GM10248 (cell line): ENCODE measurements at places on chromosomes 7 and 10.

GRCh38 chr7:94011714-94012353, 7.7 kb upstream of the BET1 start:
- no peak for DNase-seq

DNA sequence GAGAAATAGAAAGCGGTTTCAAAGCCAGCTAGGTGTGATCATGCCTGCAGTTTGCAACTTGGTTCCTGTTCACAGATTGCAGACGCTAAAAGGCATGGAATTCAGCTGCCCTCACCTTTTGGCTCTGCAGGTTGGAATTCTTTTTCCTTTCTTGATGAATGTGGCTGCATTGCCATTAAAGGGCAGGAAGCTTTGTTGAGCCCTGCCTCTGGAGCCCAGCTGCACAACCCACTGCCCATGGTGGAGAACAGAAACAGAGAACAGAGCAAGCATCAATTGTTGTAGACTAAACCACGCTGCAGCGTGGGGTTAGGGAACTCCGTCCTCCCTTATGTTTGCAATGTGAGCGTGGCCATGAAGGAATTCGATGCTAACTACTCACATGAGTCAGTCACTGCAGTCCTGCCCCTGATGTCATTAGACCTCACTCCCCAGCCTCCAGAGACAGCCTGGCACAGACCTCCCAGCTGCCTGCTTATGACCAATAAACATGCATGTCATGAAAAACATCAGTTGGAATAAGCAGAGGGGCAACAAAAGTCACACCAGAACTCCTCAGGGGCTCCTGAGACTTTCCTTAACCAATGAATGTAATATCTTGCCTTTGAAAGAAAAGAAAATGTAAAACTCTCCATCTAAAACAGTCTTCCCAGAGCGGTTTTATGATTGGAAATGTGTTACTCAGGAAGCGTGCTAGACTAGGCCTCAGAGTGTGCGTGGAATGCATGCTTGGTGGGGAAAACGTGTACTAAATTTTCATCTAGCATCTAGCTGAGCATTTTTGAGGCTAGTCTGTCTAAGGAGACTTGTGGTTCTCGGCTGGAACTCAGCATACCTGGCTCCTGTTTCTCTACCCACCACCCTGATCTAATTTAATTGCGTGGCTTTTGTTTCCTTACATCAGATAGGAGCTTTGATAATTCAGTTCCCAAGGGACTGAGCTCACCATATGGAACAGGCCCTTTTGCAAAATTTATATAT, 232.2 kb downstream of the KIAA1217 start:
- DNase-seq: no peak

DNA sequence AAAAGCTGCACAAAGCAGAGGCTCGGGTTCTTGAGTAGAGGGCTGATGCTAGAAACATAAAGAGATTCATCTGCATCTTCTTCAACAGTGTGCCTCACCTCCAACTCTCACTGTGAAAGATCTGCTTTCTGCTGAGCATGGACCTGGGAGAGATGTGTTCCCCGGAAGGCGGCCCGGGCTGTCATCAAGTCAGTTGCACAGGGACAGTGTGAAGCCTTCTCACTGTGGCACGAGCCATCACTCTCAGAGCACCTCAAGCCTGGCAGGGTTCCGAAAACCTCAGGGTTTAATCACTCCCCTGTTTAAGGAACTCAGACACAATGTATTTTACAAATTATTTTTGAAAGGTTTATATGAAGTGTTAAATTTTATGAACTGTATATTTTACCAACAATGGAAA, 98.7 kb downstream of the RBM20 start:
- no peak for DNase-seq

- no peak for DNase-seq
Measured at GRCh38 chr10:102801496-102801895, 35.7 kb downstream of the CYP17A1 start.

- no peak for DNase-seq
Measured at GRCh38 chr7:91570560-91570959, 306.3 kb downstream of the FZD1 start.

DNA sequence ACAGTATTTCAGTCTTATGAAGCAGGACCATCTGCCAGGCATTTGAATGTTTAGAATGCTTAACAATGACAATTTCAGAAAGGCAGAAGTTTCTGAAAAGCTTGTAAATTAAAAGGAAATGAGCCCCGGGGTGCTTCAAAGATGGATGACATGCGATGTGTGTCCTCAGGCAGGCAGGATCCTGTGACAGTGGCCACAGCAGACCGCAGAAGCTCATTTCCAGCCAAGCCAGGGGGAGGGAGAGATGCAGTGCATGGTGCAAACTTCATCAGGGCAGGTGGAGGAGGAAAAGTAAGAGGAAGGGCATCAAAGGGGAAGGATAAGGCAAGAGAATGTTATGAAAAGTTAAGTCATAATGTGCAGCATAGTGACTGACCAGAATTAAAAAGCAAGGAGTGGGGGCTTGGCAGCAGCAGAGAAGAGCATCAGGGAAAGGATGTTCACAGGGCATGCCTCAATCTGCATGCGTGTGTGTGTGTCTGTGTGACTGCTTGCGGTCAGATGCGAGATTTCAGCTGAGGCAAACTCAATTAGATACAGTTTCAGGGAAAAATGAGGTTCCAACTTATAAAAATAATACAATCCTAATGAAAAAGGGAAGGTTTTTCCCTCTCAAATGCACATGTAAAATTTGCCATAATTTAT, 173.7 kb downstream of the COBL start:
- DNase-seq: no peak

DNA sequence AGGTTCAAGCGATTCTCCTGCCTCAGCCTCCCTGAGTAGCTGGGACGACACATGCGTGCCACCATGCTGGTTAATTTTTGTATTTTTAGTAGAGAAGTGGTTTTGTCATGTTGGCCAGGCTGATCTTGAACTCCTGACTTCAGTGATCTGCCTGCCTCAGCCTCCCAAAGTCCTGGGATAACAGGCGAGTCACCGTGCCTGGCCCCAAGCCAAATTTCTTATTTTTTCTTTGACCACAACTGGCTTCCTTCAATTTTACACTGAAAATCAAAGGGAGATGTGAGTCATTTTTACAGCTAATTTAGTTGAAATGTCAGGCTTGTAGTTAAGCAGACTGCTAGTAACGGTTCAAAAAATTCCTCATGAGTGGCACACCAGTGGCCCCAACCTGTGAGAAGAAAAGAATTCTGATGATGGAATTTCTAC, 7.8 kb downstream of the RNF216 start:
- no peak for DNase-seq

DNA sequence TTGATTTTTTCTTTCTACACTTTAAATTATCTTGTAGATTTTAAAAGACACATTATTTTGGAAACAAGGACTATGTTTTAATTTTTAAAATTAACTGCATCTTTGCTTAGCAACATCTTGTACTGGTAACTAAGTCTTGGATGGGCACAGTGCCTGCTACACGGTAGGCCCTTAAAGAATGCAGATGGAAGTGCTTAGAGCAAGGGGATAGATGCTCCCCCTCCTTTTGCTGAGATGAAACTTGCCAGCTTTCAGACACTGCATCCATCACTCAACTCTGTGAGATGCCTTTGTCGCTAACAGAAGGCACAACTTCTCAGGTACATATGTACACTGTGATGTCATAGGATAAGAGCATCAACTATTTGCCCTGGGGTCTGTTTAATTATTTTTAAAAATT, 103.9 kb downstream of the LRRC18 start:
- DNase-seq: no peak

GRCh38 chr10:123502983-123503382, 163.2 kb upstream of the GPR26 start:
- DNase-seq: no peak

- no peak for DNase-seq
Measured at GRCh38 chr7:49911909-49912308, 138.5 kb downstream of the VWC2 start.

DNA sequence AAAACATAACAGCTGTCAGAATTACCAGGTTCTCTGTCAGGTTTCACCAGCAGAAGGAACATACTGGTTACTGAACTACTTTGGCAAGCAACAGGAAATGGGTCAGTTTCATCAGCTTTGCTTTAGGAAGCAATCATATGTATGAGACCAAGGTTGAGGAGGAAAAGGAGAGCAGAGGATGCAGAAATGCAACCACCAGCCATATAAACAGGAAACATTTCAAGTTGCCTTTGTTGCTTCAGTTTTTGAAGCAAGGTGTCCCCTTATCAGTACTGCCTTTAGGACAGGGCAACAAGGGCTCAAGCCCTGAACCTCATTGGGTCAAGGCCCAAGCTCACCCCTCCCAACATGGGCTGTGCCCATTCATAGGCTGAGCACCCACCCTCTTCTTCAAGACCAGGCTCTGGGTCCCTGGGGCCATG, 10.2 kb downstream of the HIPK2 start:
- DNase-seq: peak; percentile 39

GRCh38 chr10:124387078-124387874, 31.4 kb downstream of the OAT start:
- no peak for DNase-seq

DNA sequence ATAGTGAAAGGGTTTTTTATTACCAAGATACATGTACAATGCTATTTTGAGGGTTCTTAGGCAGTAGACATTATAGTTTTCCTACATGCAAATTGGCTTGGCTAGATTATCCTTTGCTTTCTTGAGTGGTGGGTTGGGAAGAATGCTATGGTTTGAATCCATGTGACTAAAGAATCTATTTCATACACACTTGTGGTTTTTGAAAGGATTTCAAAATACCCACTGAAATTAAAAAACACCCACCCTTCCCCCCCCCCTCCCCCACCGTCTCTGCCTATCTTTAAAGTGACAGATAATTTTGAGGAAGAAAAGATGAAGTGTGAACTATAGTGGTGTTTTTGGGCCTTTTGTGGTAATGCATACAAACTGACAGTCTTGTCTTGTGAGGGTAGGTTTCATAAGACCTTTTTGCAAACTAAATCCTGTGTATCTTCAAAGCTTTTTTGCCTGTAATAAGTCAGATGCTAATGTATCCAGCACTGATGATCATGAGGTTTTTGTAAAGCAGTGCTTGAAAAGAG, 90.9 kb downstream of the TPST1 start:
- DNase-seq: no peak

GRCh38 chr10:58512491-58513187, at the start of gene BICC1:
Gene BICC1 (plus strand): TSS chr10:58512872. CDS start chr10:58513144, 272 bp downstream.
- DNase-seq: peak; percentile 22

- DNase-seq: no peak
Measured at GRCh38 chr7:101386558-101387231, 24.0 kb downstream of the COL26A1 start.

GRCh38 chr10:88995156-88995876, 4.7 kb downstream of the FAS start:
- DNase-seq: no peak

GRCh38 chr10:131174211-131174565, 137.3 kb downstream of the TCERG1L start:
- DNase-seq: no peak

GRCh38 chr7:108285003-108285368, 154.8 kb upstream of the LAMB4 start:
- DNase-seq: no peak

DNA sequence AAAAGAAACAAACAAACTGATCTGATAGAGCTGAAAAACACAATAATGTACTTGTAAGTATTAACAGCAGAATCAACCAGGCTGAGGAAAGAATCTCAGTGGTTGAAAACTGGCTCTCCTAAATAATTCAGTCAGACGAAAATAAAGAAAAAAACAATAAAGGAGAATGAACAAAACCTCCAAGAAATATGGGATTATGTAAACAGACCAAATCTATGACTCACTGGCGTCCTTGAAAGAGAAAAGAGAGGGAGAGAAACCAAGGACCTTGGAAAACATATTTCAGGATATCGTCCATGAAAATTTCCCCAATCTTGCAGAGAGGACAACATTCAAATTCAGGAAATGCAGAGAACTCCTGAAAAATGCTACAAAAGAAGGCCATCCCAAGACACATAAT, 62.9 kb downstream of the FBXL13 start:
- DNase-seq: no peak

GRCh38 chr10:128624656-128625530, 498.7 kb upstream of the MKI67 start:
- no peak for DNase-seq

- DNase-seq: no peak
Measured at GRCh38 chr10:125363791-125364190, 203.4 kb upstream of the CTBP2 start.

GRCh38 chr10:107544706-107545520, 380.4 kb upstream of the SORCS1 start:
- no peak for DNase-seq

- no peak for DNase-seq
Measured at GRCh38 chr10:68315582-68315981, 16.3 kb upstream of the HNRNPH3 start.

DNA sequence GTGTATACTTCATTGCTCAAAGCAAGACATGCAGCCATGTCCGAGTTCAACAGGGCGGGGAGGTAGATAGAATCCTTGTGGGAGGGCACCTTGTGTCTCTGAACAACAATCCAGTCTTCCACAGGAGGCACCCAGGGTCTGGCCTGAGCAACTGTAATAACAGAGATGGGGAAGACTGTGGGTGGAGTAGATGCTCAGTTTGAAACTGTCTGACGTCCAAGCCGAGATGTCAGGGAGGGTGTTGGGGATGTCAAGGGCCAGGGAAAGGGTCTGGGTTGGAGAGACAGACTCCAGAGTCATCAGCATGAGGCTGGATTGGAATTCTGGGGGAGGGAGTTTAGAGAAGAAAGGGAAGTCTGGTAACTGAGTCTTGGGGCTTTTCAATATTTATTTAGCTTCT, 88.0 kb downstream of the FANK1 start:
- DNase-seq: no peak

DNA sequence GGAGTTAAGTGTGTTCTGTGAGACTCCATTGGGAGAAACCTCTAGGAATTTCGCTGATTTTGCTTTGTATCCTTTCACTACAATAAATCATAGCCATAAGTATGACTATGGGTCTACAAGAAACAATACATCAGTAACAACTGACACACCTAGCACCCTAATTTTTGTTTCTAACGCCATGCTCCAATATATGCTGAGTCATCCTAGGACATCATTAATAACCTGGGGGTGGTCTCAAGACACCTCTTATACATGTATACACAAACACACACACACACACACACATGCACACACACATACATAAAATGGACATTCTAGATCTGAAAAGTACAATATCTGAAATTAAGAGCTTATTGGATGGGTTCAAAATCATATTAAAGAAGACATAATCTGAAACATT, 18.2 kb downstream of the ZNF248 start:
- DNase-seq: no peak

DNA sequence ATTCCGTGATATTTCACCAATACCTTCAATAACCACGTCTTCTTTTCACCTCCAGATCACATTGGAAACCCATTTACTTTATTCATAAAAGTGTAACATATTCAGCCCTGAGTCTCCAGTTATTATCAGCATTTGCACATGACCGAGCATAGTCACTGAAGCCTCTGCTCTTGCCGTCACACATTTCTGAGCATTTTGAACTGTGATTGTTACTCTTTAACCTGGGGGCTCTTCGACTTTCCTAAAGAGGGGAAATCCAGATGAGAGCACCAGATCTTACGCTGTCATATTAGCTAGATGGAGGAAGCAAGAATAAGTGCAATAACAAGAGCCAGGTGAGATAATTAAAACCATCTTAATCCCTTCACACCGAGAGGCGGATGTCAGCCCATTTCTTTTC, 260.0 kb upstream of the NRP1 start:
- no peak for DNase-seq

- DNase-seq: no peak
Measured at GRCh38 chr10:78261291-78261690, 227.6 kb downstream of the RPS24 start.

- DNase-seq: no peak
Measured at GRCh38 chr7:138606236-138606635, 94.9 kb downstream of the SVOPL start.
